Osteoblast (primary cell): ENCODE measurements at places on chromosomes 6 and 20.
A peak's percentile ranks its signal among the peaks of the same experiment; 100 is the strongest.

- H3K36me3 ChIP-seq: no peaks in the 10 kb centered on the region
- no peak within 1 kb of the TSS for H3K27ac ChIP-seq
- H3K4me3 ChIP-seq: peak within 1 kb of the TSS; percentile 43
- H3K27me3 ChIP-seq: peaks cover 38% of the 10 kb centered on the region
- no peaks in the 10 kb centered on the region for H3K4me1 ChIP-seq
- peak; percentile 79 for DNase-seq
Measured at GRCh38 chr6:46734867-46735719, at the start of gene PLA2G7. PLA2G7 (minus strand) TSS chr6:46735375; CDS start chr6:46722891, 12,484 bp downstream.

- DNase-seq: no peak
- H3K27me3 ChIP-seq: no peaks in the 10 kb centered on the region
- no peaks in the 10 kb centered on the region for H3K4me1 ChIP-seq
Measured at GRCh38 chr6:69042297-69042696, 407.2 kb downstream of the ADGRB3 start.

GRCh38 chr6:33944686-33945411 lies 141.0 kb upstream of the MLN start:
- H3K4me1 ChIP-seq: no peaks in the 10 kb centered on the region
- DNase-seq: no peak
- H3K27ac ChIP-seq: no peak overlapping the region
- peaks cover 30% of the 10 kb centered on the region for H3K27me3 ChIP-seq
- no peaks in the 10 kb centered on the region for H3K36me3 ChIP-seq

DNA sequence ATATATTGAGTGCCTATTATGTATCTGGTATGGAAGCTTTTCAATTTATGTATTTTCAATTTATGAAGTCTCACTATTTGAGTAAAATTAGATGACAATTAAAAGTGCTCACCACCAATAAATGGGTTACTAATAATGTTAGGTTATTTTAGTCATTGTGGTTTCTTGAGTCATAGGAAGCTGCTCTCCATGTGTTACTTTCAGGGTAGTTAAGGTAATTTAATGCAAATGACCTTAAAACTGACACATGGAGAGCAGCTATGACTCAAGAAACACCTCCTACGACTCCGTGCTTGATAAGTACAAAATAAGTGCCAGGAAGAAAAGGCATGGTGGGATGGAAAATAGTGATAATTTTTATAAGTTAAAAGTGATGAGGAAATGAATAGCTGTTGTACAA lies 16.5 kb upstream of the TINAG start:
- no peak overlapping the region for H3K4me3 ChIP-seq
- H3K27ac ChIP-seq: peak overlapping the region; percentile 42
- no peaks in the 10 kb centered on the region for H3K36me3 ChIP-seq
- DNase-seq: no peak
- no peaks in the 10 kb centered on the region for H3K27me3 ChIP-seq
- H3K4me1 ChIP-seq: peaks cover 21% of the 10 kb centered on the region

GRCh38 chr6:136137008-136137692 lies 113.0 kb downstream of the MTFR2 start:
- no peak for DNase-seq
- H3K27me3 ChIP-seq: no peaks in the 10 kb centered on the region
- peak overlapping the region; percentile 15 for H3K27ac ChIP-seq

GRCh38 chr6:112909781-112910180 lies 562.7 kb downstream of the RFPL4B start:
- H3K27ac ChIP-seq: no peak overlapping the region
- no peaks in the 10 kb centered on the region for H3K36me3 ChIP-seq
- no peaks in the 10 kb centered on the region for H3K27me3 ChIP-seq
- peaks cover 35% of the 10 kb centered on the region for H3K4me1 ChIP-seq
- no peak overlapping the region for H3K4me3 ChIP-seq

DNA sequence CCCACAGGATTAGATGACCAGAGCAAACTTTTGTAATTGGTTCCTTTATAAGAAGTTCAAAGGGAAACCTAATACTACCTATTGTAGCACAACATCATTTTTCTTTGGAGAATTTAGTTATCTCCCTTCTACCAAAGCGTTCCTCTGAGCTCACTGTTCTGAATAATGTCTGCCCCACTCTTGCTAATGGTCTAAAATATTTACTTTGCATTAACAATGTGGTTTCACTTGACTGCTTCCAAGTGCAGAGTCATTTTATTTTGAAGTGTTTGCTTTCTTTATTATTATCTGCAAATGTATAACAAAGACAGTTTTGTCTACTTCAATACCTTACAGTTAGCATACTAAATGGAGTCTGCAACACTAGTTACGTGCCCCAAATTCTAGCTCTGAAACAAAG lies 15.0 kb downstream of the TRAPPC3L start:
- H3K27ac ChIP-seq: no peak overlapping the region
- no peak overlapping the region for H3K4me3 ChIP-seq
- DNase-seq: no peak
- peaks cover 16% of the 10 kb centered on the region for H3K4me1 ChIP-seq
- no peaks in the 10 kb centered on the region for H3K36me3 ChIP-seq

DNA sequence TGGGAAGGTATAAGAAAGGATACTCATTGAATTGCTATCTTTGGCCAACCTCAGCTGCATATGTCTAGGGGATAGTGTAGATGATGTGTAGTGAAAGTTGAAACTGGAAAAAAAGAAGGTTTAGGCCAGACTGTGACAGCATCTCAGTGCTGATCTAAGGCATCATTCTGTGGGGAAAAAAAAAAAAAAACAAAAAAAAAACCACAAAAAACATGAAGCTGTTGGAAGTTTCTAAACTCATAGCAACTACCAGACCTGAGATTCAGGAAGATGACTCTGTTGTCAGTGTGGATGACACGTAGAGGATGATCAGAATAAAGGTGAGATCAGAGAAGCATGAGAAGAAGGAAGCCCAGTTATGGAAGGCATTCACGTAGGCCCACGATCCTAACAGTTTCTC lies 100.8 kb upstream of the CNKSR3 start:
- H3K4me3 ChIP-seq: no peak overlapping the region
- no peaks in the 10 kb centered on the region for H3K27me3 ChIP-seq
- H3K4me1 ChIP-seq: peaks cover 18% of the 10 kb centered on the region

DNA sequence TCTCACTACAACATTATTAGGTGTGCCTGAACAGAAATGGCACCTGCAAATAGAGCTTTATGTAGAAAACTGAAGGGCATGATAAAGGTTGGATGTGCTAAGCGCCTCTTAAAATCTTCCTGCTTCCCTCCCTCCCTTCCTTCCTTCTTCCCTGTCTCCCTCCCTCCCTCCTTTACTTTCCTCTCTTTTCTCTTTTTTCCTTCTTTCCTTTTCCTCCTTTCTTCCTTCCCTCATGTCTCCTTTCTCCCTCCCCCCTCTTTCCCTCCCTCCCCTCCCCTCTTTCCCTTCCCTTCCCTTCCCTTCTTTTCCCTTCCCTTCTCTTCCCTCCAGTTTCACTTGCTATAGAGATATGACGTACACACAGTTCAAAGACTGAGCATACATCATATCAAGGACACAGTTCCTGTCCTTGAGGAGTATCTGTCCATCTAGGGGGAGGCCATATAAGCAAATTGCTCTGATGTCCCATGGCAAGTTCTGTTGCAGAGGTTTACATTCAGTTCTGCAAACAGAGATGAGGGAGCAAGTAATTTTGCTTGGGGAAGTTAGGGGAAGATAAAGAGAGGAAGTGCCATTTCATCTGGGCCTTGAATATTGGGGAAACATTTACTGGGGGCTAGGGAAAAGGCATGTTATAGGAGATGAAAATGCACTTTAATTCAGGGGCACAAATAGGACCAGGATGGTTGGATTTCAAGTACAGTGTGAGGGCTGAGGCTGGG lies 79.0 kb upstream of the EEF1E1 start:
- H3K27me3 ChIP-seq: no peaks in the 10 kb centered on the region
- H3K36me3 ChIP-seq: no peaks in the 10 kb centered on the region
- no peak overlapping the region for H3K4me3 ChIP-seq
- H3K27ac ChIP-seq: peak overlapping the region; percentile 64

GRCh38 chr6:168968228-168968627 lies 285.4 kb downstream of the THBS2 start:
- no peaks in the 10 kb centered on the region for H3K27me3 ChIP-seq
- H3K36me3 ChIP-seq: no peaks in the 10 kb centered on the region
- peaks cover 18% of the 10 kb centered on the region for H3K4me1 ChIP-seq

DNA sequence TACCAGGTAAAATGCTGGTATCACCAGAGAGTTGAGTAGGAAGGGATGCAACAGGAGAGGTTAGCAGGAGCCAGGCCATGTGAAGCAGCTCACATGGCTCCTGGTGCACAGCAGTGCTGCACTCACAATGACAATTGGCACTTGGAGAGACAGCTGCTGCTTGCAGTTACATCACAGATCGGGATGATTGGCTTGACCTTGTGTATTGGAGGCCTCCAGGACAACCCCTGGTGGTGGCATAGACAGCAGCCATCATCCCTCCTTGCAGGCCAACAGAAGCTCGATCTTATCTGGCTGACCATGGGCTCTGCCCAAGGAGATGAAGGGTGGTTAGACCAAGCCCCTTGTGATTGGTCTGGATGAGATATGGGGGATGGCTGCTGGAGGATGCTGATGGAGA lies 73.0 kb downstream of the EYA2 start:
- DNase-seq: no peak
- H3K4me1 ChIP-seq: peaks cover 5% of the 10 kb centered on the region
- no peak overlapping the region for H3K4me3 ChIP-seq
- H3K27me3 ChIP-seq: no peaks in the 10 kb centered on the region

- peaks cover 6% of the 10 kb centered on the region for H3K4me1 ChIP-seq
- peak; percentile 71 for DNase-seq
- H3K27me3 ChIP-seq: no peaks in the 10 kb centered on the region
- H3K4me3 ChIP-seq: no peak overlapping the region
Measured at GRCh38 chr6:141169419-141169818, 963.3 kb upstream of the GJE1 start.

DNA sequence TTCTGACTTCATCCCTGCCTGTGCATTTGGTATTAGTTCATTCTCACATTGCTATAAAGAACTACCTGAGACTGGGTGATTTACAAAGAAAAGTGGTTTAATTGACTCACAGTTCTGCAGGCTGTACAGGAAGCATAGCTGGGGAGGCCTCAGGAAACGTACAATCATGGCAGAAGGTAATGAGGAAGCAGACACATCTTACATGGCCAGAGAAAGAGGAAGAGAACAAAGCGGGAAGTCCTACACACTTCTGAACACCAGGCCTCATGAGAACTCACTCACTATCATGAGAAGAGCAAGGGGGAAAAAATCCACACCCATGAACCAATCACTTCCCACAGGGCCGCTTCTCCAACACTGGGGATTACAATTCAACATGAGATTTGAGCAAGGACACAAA lies 303.9 kb downstream of the CBLN4 start:
- H3K27me3 ChIP-seq: no peaks in the 10 kb centered on the region
- no peak overlapping the region for H3K4me3 ChIP-seq
- no peaks in the 10 kb centered on the region for H3K4me1 ChIP-seq
- no peaks in the 10 kb centered on the region for H3K36me3 ChIP-seq
- no peak for DNase-seq

- H3K27me3 ChIP-seq: peaks cover 10% of the 10 kb centered on the region
- no peak overlapping the region for H3K4me3 ChIP-seq
- H3K4me1 ChIP-seq: no peaks in the 10 kb centered on the region
- no peaks in the 10 kb centered on the region for H3K36me3 ChIP-seq
Measured at GRCh38 chr6:34018026-34018425, 127.9 kb downstream of the GRM4 start.

- H3K27me3 ChIP-seq: peaks cover 8% of the 10 kb centered on the region
- no peaks in the 10 kb centered on the region for H3K36me3 ChIP-seq
Measured at GRCh38 chr6:4970739-4971395, 33.0 kb downstream of the RPP40 start.

DNA sequence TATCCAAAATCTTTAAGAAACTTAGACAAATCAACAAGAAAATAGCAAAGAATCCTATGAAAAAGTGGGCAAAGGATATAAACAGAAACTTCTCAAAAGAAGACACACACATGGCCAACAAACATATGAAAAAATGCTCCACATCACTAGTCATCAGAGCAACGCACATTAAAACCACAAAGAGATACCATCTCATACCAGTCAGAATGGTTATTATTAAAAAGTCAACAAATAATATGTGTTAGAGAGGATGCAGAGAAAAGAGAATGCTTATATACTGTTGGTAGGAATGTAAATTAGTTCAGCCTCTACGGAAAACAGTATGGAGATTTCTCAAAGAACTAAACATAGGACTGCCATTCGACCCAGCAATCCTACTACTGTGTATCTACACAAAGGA lies 212.0 kb upstream of the DTNBP1 start:
- peaks cover 2% of the 10 kb centered on the region for H3K27me3 ChIP-seq
- no peaks in the 10 kb centered on the region for H3K4me1 ChIP-seq
- no peak for DNase-seq
- no peaks in the 10 kb centered on the region for H3K36me3 ChIP-seq

DNA sequence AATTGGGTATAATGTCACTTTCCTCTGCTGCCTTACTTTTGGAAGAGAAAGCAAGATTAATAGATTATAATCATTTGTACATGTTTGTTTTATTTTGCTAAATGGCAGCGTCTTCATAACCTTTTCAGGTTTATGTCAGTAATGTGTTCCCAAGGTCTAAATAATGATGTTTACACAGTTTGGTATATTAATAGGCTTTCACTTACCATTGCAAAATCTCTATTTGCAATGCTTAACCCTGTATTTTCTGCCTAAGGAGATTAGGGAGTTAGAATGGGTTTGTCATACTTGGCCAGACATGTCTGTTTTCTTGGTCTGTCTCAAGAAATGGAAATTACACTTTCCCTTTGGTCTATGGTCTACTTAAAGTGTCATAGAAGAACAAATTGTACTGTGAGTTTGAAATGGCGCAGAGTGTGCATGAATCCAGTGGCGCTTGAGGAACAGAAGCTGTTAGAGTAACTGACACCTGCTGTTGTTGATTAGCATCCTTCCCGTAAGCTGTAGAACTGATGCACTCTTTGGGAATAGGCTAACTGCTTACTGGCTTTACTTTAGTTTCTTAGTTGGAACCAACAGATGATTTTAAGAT lies 261.1 kb downstream of the SAMD5 start:
- no peaks in the 10 kb centered on the region for H3K36me3 ChIP-seq
- no peaks in the 10 kb centered on the region for H3K27me3 ChIP-seq
- no peak for DNase-seq
- no peak overlapping the region for H3K4me3 ChIP-seq
- H3K27ac ChIP-seq: no peak overlapping the region

DNA sequence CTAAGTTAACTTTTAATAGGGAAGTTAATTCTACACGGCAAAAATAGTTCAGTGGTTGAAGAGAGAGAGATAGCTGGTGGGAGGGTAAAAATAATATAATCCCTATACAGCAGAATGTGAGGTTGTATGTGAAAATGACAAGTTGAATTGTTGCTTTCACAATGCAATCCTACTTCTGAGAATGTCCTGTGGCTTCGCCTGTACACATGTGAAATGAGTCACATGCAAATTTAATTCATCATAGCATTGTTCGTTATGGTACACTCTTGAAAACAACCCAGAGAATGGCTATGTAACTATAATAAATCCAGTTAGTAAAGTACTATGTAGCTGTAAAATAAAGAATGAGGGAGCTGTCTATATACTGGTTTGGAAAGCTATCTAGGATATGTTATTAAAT lies 46.0 kb upstream of the HINT3 start:
- no peak overlapping the region for H3K4me3 ChIP-seq
- H3K27ac ChIP-seq: no peak overlapping the region
- peaks cover 5% of the 10 kb centered on the region for H3K36me3 ChIP-seq
- no peaks in the 10 kb centered on the region for H3K27me3 ChIP-seq
- DNase-seq: no peak

GRCh38 chr6:23890543-23891227 lies 235.3 kb upstream of the NRSN1 start:
- no peak overlapping the region for H3K27ac ChIP-seq
- H3K4me1 ChIP-seq: no peaks in the 10 kb centered on the region
- H3K27me3 ChIP-seq: no peaks in the 10 kb centered on the region
- no peaks in the 10 kb centered on the region for H3K36me3 ChIP-seq
- DNase-seq: no peak
